ENCODE measurements at places on chromosomes 1 and 21. TPM values are rescaled to one million over a fixed set of nuclear protein-coding genes. Genes with fewer than 3 reads are reported as not detected.

- H3K27ac ChIP-seq: no peak overlapping the region
- no peaks in the 10 kb centered on the region for H3K36me3 ChIP-seq
- DNase-seq: no peak
- H3K4me1 ChIP-seq: no peaks in the 10 kb centered on the region
- no peaks in the 10 kb centered on the region for H3K27me3 ChIP-seq
These were observed 227.8 kb downstream of the PTGER3 start for GRCh38 chr1:70819785-70820184.

HMCN1 gene
- polyA plus RNA-seq: 4.2 TPM

DNA sequence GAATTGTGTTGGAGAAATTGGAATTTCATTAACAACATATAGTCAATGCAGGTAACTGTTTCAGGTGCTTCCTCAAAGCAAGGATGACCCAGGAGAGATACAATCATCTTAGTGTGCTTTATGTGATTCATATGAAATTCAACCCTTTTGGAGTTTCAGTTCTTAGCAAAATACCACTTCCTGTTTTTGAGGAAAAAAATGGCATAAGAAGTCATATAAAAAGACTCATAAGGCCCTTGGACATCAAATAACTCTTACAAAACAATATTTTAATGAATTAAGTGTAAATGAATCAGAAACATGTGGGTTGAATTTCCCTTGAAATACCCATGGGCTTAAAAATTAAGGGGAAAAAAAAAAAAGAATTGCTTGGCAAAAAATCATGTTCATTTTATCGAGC is 926.6 kb downstream of the LTN1 start:
- no peak for DNase-seq
- H3K27me3 ChIP-seq: no peaks in the 10 kb centered on the region
- H3K27ac ChIP-seq: no peak overlapping the region

GRCh38 chr1:99621340-99621901 is 24.5 kb upstream of the PALMD start:
- no peaks in the 10 kb centered on the region for H3K4me1 ChIP-seq
- H3K36me3 ChIP-seq: no peaks in the 10 kb centered on the region
- H3K27ac ChIP-seq: no peak overlapping the region
- no peaks in the 10 kb centered on the region for H3K27me3 ChIP-seq

CACNA1E gene
- polyA plus RNA-seq: 1.7 TPM

DNA sequence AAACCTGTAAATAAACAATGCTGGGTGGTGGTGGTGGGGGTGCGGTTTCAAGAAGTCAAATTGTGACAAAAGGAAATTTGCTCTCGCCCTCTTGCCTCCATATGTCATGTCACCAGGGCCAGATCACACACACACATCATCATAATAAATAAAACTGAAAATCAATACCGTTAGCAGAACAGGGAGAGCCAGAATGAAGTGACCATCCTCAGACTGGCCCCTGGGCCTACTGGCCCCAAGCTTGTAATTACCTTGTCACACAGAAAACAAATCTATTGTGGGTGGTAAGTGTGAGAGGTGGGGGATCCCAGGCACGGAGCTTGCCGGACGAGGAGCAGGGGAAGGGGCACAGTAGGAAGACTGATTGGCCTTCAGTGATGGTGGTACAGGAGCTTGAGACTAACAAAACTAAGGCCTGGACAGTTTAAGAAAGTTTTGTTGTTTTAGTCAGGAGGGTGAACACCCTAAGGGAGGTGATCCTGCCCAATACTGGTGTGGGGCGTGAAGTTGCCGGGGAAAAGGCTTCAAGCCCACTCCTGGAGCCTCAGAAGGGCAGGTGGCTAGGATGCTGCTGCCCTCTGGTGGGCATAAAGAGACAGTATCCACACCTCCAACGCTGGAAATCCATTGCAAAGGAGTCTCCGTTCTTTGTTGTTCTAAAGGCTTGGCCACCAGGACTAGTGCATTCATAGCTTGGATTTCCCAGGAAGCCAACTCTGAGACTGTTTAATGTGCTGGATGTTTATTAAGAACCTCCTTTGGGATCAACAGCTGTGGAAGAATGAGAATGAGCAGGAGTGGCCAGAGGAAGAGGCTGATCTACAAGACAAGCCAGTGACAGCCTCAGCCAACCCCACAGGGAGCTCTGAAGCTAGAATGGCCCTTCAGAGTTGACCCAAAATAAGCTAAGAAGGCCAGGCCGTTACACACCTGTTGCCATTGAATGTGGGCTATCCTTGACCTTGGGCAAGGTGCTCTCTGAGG is 8.1 kb upstream of the C1orf216 start:
- no peaks in the 10 kb centered on the region for H3K36me3 ChIP-seq
- H3K27ac ChIP-seq: no peak overlapping the region
- H3K4me1 ChIP-seq: no peaks in the 10 kb centered on the region
- peak; percentile 38 for DNase-seq

NT5C1A gene
- polyA plus RNA-seq: 0.21 TPM

GRCh38 chr1:165371588-165372225 is 15.2 kb upstream of the LMX1A start:
- no peak for DNase-seq
- H3K4me1 ChIP-seq: peaks cover 7% of the 10 kb centered on the region
- H3K4me3 ChIP-seq: no peak overlapping the region
- H3K27ac ChIP-seq: no peak overlapping the region

TBX19 gene
- polyA plus RNA-seq: 2.3 TPM

- H3K27me3 ChIP-seq: no peaks in the 10 kb centered on the region
- H3K36me3 ChIP-seq: no peaks in the 10 kb centered on the region
- no peak overlapping the region for H3K27ac ChIP-seq
- no peak for DNase-seq
- H3K4me3 ChIP-seq: no peak overlapping the region
These were observed 76.9 kb downstream of the RGS18 start for GRCh38 chr1:192235127-192235526.

GRCh38 chr21:31287201-31287600 is 56.9 kb downstream of the TIAM1 start:
- H3K36me3 ChIP-seq: no peaks in the 10 kb centered on the region
- H3K4me3 ChIP-seq: no peak overlapping the region
- H3K27me3 ChIP-seq: no peaks in the 10 kb centered on the region
- DNase-seq: no peak
- H3K4me1 ChIP-seq: no peaks in the 10 kb centered on the region

- no peak for DNase-seq
- H3K4me1 ChIP-seq: no peaks in the 10 kb centered on the region
- no peaks in the 10 kb centered on the region for H3K27me3 ChIP-seq
- H3K36me3 ChIP-seq: no peaks in the 10 kb centered on the region
These were observed 674.1 kb downstream of the SMYD3 start for GRCh38 chr1:245832771-245833527.

GRCh38 chr1:198947456-198947855 is 308.6 kb downstream of the PTPRC start:
- no peak overlapping the region for H3K27ac ChIP-seq
- H3K36me3 ChIP-seq: no peaks in the 10 kb centered on the region
- DNase-seq: no peak
- no peaks in the 10 kb centered on the region for H3K4me1 ChIP-seq

- H3K4me1 ChIP-seq: no peaks in the 10 kb centered on the region
- no peaks in the 10 kb centered on the region for H3K27me3 ChIP-seq
- peak overlapping the region; percentile 64 for H3K27ac ChIP-seq
These were observed 28.3 kb upstream of the RAB3GAP2 start for GRCh38 chr1:220300442-220301121.

- no peaks in the 10 kb centered on the region for H3K36me3 ChIP-seq
- H3K4me1 ChIP-seq: no peaks in the 10 kb centered on the region
- no peak overlapping the region for H3K27ac ChIP-seq
These were observed 22.7 kb upstream of the TRIM67 start for GRCh38 chr1:231139125-231139649.

GRCh38 chr1:20981915-20982314 is 194.8 kb downstream of the EIF4G3 start:
- no peaks in the 10 kb centered on the region for H3K4me1 ChIP-seq
- no peak overlapping the region for H3K4me3 ChIP-seq

GRCh38 chr1:87115891-87116290 is 201.5 kb downstream of the HS2ST1 start:
- DNase-seq: no peak
- H3K27me3 ChIP-seq: no peaks in the 10 kb centered on the region
- no peak overlapping the region for H3K4me3 ChIP-seq
- peaks cover 9% of the 10 kb centered on the region for H3K4me1 ChIP-seq
- no peaks in the 10 kb centered on the region for H3K36me3 ChIP-seq

- peaks cover 8% of the 10 kb centered on the region for H3K36me3 ChIP-seq
- no peak overlapping the region for H3K27ac ChIP-seq
- no peaks in the 10 kb centered on the region for H3K27me3 ChIP-seq
- no peak for DNase-seq
These were observed 2.1 kb downstream of the MOV10 start for GRCh38 chr1:112676543-112676942.

DNA sequence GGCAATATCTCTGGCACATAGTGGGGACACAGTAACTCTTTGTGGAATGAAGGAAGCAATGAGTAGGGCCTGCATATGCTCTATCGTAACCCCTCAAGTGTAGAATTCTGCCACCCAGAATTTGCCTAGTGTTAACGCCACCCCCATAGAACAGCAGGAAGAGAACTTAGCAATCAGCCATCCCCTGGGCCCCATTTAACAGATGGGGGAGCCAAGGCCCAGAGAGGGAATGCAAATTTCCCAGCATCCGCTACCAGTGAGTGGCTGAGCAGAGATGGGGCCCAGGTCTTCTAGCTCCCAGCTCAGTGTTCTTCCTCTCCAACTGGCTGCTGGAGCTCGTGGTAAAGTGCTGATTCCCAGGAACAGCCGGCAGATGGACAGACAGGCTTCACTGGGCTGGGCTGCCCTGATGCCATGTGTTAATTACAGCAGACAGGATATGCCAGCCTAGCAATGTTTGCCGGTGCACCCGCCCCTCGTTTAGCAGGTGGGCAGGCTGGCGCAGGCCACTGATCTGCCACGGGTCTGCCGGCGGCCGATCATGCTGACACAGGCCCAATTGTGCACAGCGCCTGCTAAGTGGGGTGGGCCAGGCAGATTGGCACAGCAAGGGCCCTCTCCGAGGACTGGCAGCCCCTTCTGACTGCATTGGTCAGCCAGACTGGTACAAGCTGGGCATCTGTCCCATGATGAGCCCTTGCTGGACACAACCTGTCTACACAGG is 171.9 kb downstream of the IGSF21 start:
- no peaks in the 10 kb centered on the region for H3K36me3 ChIP-seq
- H3K4me3 ChIP-seq: no peak overlapping the region
- H3K27ac ChIP-seq: no peak overlapping the region
- DNase-seq: no peak
- peaks cover 15% of the 10 kb centered on the region for H3K27me3 ChIP-seq
- H3K4me1 ChIP-seq: no peaks in the 10 kb centered on the region

GNAT2 gene
- polyA plus RNA-seq: not detected

TFB2M gene
- 15.1 TPM for polyA plus RNA-seq

SYNC gene
- polyA plus RNA-seq: 5.2 TPM

FCRL1 gene
- 0.52 TPM for polyA plus RNA-seq

GRCh38 chr1:173039626-173040025 is 11.1 kb downstream of the TNFSF18 start:
- H3K27me3 ChIP-seq: no peaks in the 10 kb centered on the region
- no peaks in the 10 kb centered on the region for H3K36me3 ChIP-seq
- no peak overlapping the region for H3K4me3 ChIP-seq

- H3K4me1 ChIP-seq: no peaks in the 10 kb centered on the region
- H3K4me3 ChIP-seq: no peak overlapping the region
- no peak overlapping the region for H3K27ac ChIP-seq
- no peaks in the 10 kb centered on the region for H3K27me3 ChIP-seq
These were observed 40.3 kb downstream of the PRMT2 start for GRCh38 chr21:46675595-46676280.

DNA sequence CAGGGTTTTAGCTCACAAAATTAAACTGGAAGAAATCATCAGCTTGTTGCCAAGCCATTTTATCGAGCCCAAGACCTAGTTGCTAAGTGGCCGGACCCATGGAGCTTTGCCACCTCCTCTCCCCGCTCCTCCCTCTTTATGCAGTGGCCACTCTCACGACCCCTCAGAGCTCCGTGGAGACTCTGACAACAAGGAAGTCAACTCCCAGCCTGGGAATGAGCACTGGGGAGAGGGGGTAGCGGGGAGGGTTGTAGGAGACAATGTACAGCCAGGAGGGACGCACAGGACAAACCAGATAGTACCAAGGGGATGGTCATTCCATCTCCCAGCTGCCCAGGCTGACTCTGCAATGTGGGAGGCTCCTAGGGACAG is 250.9 kb downstream of the SIPA1L2 start:
- H3K27me3 ChIP-seq: no peaks in the 10 kb centered on the region
- no peaks in the 10 kb centered on the region for H3K4me1 ChIP-seq
- no peaks in the 10 kb centered on the region for H3K36me3 ChIP-seq

GRCh38 chr1:29453502-29454240 is 217.3 kb downstream of the PTPRU start:
- H3K27me3 ChIP-seq: no peaks in the 10 kb centered on the region
- H3K4me1 ChIP-seq: peaks cover 24% of the 10 kb centered on the region
- H3K27ac ChIP-seq: no peak overlapping the region
- H3K4me3 ChIP-seq: no peak overlapping the region

DNA sequence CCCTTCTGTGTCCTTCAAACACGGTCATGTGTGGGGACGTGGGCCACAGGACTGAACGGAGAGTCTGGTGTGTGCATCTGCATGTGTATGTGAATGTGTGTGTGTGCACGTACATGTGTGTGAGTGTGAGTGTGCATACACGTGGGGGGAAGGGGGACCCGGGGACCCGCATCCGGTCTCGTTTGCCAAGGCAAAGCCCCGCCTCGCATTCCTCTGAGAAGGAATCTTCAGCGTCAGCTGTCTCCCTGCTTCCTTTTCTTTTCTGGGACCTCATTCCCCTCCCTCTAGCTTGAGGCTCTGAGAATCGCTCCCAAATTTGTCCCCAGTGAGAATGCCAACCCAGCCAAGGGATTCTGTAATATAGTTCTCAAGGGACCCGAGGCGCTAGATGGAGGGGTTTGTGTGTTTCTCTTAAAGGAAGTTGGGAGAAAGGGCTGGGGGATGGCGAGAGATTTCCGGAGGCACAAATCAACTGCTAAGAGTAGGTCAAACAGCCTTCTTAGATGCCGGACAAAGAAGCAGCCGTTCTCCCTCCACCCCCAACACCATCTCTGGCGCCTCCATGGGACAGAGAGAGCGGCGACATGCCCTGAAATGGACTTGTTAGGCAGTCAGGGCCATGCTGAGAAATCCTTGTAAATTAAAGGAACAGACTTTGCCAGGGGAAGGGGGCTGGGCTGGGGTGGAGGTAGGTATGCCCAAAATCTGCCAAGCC is 6.6 kb downstream of the IFFO2 start:
- no peaks in the 10 kb centered on the region for H3K36me3 ChIP-seq
- H3K4me1 ChIP-seq: peaks cover 31% of the 10 kb centered on the region
- H3K4me3 ChIP-seq: no peak overlapping the region
- H3K27ac ChIP-seq: peak overlapping the region; percentile 76

LAMC1 gene
- polyA plus RNA-seq: 93.3 TPM

DNA sequence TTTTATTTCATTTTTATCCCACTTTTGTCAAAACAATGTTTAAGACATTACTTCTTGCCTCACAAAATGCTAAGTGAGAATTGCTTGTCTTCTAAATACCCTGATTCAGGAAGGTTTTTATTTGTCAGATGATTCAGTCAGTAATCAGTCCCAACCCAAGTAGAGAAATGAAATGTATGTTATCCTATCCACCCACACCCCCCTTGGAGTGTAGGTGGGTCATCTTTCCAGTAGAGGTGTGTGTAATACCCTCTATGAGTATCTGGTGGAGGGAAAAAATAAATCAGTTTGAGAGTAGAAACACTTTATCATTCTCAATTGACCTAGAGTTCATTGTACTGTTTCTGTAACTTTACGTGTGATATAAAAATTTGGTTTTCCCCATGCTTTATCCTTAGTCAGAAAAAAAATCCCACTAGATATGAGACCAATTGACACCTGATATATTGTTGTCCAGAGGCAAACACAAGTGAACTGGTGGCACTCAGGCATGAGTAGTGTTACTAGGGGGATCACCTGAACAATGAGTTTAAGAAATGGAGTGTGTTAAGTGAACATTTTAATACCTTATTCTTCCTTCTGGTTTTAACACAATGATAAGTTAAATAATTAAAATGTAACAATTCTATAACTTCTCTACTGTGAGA is 153.8 kb upstream of the C1orf105 start:
- no peaks in the 10 kb centered on the region for H3K36me3 ChIP-seq
- DNase-seq: no peak
- no peak overlapping the region for H3K4me3 ChIP-seq
- H3K27ac ChIP-seq: no peak overlapping the region
- no peaks in the 10 kb centered on the region for H3K27me3 ChIP-seq
- no peaks in the 10 kb centered on the region for H3K4me1 ChIP-seq

Data from large intestine (tissue), 12 donors.